Occipital lobe (tissue), 3 donors: ENCODE measurements at places on chromosomes 12 and 14. TPM values are rescaled to one million over a fixed set of nuclear protein-coding genes. Genes with fewer than 3 reads are reported as not detected.

GRCh38 chr14:101932673-101933072, 31.7 kb upstream of the DYNC1H1 start:
- DNase-seq, result no peak

The KRT8 gene
- not detected for total RNA-seq

DNA sequence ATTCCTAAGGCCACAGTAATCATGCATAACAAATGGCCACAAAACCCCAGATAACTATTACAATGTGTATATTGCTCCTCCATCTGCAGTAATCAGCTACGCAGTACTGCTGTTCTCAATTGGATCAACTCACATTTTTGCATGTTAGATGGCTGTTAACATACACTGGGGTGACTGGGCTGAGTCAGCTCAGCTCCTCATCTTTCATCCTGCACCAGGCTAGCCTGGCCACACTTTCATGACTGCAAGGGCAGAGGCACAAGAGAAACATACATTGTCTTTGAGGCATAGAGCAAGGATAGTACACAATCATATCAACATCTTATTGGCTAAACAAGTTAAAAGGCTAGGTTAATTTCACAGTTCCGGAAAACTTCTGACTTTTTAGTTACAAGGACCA, 306.6 kb downstream of the SLC6A15 start:
- no peak for DNase-seq

The MYO1H gene
- 0.16 TPM for total RNA-seq

The SLC41A2 gene
- total RNA-seq, result 190 TPM

The TMEM229B gene
- total RNA-seq, result 23.9 TPM

GRCh38 chr12:94175763-94176668, 27.6 kb downstream of the PLXNC1 start:
- no peak for DNase-seq

The DTX1 gene
- total RNA-seq, result 16.2 TPM

DNA sequence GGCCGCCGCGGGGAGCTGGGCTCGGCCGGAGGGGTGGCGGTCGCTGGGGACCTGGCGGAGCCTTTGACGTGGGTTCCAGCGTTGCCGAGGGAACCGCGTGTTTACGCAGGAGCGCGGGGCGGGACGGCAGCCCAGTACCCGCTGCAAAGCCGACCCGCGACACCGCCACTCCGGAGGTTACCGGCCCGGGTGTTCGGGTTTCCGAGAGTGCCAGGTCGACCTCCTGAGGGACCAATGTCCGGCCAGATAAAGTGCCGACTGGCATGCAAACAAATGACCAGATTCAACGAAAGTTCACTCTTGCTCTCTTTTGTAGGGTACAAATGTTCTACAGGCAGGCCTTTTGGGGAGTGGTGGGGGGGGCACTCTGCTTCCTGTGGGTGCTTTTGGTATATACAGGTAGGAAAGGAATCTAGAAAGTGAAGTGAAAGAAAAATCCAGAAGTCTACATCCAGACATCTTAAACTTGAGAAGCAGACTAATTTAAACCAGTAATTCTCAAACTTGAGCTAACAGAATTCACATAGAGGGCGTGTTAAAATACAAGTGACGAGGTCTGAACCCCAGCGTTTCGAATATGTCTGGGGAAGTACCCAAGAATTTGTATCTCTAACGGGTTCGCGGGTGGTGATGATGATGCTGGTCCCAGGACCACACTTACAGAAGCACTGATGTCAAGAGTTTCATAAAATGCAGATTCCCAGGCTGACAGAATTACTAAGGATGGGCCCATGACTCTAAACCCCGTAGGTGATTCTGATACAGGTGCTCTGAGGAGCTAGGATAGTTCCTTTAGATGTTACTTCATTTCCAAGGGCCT, at the start of gene GPR135:
TSS of gene GPR135 (minus strand) at position 65 of the 820 bp plus-strand sequence. CDS start 154 bp downstream, outside the sequence.
- no peak for DNase-seq

The GARIN6 gene
- total RNA-seq, result not detected

DNA sequence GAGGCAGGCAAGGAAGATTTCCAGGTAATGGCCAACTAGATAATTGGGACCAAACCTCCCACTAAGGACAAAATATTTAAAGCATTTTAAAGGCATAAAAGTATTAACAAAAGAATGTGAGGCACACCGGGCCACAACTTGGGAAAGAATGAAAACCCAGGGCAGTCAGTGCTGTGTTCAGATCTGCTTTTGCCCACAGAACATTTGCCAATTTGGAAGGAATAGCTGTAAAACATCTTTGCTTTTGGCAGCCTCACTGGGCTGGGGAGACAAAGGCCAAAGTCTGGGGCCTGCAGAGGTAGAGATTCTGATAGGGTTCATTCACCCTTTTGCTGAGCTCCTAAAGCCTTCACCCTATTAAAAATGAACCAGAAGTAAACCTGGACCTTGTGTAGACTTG, 82.3 kb downstream of the SYNE3 start:
- DNase-seq, result no peak

- DNase-seq, result no peak
Measured at GRCh38 chr12:71335963-71336257, 103.7 kb upstream of the LGR5 start.

DNA sequence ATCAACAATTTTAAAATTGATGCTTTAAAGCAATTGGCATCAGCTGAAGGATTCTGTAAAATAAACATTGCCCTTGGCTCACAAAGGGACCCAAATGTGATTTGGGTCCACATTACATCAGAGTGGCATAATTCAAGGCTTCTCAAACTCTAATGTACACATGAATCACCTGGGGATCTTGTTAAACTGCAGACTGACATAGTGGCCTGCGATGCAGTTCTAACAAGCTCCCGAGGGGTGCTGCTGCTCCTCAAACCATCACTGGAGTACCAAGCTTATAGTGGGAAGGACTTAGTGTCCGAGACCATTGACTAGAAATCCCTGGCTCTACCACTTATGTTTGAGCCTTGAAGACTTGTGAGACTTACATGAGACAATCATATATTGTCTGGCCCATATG, 31.8 kb upstream of the DNM1L start:
- no peak for DNase-seq

DNA sequence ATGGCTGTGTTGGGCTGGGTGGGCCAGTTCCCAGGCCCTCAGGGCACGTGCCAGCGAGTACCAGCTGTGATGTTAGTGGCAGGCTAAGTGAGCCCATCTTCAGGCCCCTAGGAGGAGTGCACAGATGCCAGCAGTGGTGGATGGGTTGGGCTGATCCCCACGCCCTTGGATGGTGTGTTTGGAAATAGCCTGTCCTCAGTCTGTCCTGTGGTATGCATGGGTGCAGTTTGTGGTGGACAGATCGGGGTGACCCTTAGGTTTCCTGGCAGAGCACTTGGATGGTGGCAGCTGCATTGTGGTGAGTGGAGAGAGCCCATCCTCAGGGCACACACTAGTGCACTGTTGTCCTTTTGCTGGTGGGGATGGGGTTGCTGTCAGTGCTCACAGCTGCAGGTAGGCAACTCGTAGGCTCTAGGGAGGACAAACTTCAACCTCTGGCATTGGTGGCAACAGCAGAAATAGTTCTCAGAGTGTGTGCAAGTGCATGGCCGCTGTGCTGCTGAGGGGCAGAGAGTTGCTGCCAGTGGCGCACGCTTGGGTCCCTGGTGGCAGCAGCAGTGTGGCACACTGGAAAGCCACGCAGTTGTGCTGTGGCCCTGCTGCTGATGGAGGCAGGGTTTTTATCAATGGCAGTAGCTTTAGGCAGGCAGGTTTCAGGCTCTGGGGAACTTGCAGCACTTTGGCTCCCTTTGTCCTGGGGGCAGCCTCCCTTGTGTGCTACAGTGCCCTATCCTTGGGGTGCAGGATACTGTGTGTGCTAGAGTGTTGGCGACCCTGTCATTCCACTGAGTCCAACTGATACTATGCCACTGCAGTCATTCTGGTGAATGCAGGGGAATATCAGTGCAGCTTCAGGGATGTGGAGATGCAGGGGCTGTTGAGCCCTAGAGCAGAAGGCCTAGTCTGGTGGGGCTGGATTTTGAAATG, 65.5 kb downstream of the FBXO33 start:
- DNase-seq, result no peak

- no peak for DNase-seq
Measured at GRCh38 chr12:75917083-75917482, 114.5 kb downstream of the PHLDA1 start.

DNA sequence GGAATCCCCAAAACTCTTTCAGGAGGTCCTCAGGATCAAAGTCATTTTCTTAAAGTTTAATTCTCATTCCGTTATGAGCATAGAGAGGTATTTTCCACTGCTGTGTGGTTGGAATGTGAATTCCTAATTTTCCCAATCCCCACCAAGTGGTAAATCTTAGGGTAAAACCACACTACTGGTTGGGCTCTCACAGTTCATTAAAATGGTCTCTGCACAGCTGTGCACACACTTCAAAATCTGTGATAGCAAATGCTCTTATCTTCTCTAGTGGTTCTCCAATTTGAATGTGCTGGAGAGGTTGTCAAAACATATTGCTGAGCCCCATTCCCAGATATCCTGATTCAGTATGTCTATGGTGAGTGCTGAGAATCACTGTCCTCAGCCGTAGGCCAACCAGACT, 189.1 kb downstream of the BMP4 start:
- no peak for DNase-seq

- DNase-seq, result no peak
Measured at GRCh38 chr12:10722502-10722904, 620 bp downstream of the YBX3 start.

GRCh38 chr12:88993651-88994050, 358.6 kb downstream of the DUSP6 start:
- no peak for DNase-seq

GRCh38 chr14:95699412-95699811, 13.2 kb downstream of the TCL1B start:
- DNase-seq, result no peak

DNA sequence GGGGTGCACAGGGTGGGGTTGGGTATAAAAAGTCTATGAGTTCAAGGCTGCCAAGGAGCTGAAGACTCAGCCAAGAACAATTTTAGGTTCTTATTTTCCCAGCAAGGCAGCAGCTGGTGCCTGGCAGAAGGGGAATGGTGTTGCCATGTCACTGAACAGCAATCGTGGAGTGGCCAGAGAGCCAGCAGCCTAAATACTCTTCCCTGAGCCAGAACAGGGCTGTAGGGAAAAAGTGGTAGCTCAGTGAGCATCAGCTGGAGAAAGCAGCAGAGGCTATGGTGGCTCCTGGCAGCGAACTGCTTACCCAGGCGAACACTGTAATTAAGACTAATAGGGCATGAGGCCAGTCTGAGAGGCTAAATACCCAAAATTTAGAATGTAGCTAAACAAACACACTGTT, 334.9 kb downstream of the RMST start:
- no peak for DNase-seq

GRCh38 chr14:101950516-101951215, 13.7 kb upstream of the DYNC1H1 start:
- DNase-seq, result no peak

- DNase-seq, result no peak
Measured at GRCh38 chr14:91298576-91298975, 54.1 kb upstream of the GPR68 start.

The GPR68 gene
- 5.9 TPM for total RNA-seq

DNA sequence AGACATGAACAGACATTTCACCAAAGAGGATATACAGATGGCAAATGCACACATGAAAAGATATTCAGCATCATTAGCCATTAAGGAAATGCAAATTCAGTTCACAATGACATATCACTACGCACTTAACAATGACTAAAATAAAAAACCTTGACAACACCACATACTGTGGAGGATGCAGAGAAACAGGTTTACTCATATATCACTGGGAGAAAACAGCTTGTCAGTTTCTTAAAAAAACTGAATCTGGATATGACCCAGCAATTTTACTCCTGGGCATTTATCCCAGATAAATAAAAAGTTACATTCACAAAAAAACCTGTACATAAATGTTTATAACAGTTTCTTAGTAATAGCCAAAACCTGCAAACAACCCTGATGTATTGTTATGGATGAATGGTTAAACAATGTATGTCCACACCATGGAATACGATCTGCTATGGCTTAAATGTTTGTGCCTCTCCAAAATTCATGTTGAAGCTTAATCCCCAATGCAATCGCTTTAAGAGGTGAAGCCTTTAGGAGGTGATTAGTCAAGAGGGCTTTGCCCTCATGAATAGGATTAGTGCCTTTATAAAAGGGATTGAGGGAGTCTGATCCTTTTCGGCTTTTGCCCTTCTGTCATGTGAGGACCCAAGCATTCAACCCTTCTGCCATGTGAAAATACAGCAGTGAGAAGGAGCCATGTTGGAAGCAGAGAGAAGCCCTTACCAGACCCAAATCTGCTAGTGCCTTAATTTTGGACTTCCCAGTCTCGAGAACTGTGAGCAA, 36.0 kb upstream of the PPP4R3A start:
- no peak for DNase-seq

The LRRC43 gene
- total RNA-seq, result 1.2 TPM

DNA sequence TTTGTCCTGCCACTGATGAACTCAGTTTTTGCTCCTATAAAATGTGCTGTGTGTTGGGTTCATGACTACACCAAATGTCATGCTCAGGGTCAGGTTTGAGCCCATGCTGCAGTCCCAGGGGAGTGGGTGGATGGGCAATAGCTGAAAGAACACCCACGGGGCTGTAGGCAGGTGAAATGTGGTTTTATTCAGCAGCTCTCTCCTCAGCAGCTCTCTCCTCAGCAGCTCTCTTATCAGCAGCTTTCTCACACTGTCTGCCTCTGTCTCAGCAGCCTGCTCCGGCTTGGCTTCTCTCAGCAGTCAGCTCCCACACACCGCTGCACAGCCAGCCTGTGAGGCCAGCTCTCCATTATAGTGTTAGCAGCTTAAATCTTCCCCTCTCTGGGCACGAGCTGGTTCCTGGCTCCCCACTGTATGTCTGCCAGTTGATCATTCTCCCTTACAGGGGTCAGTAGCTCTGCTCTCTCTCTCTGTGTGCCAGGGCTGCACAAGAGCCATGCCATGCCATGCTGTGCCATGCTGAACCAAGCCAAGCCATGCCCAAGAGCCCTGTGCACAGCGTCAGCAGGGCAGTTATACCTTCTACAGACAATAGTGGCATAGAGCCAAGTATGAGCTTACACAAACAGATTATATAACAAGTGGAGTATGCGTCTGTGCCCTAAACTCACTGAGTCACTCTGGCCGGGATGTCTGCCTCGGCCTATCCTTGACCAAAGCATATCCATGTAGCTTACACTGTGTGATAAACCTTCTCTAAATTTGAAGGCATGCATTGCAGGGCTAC, 303.3 kb upstream of the TMPO start:
- no peak for DNase-seq
